ENCODE measurements at places on chromosomes 16 and 17.

GRCh38 chr16:1990351-1991134, 773 bp downstream of the SYNGR3 start:
- no peak for DNase-seq

- DNase-seq, result no peak
Observed at GRCh38 chr17:50816771-50817751, 18.3 kb upstream of the WFIKKN2 start.

DNA sequence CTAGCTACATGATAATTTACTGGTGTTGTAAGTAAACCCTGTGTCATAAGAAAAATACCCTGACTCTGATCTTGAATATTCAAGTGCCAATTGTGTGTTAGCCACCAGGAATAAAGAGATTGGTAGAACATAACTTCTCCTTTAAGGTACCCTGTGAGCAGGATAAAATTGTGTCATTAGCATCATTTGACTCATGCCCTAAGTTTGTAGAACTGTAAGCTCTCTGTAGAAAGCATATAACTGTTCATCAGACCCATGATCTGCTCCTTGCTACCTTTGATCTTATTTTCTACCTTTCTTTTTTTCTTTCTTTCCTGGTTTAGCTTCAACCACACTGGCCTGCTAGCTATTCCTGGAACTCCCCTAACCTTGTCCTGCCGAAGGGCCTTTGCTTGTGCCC, 35.8 kb downstream of the PTRH2 start:
- no peak for DNase-seq

DNA sequence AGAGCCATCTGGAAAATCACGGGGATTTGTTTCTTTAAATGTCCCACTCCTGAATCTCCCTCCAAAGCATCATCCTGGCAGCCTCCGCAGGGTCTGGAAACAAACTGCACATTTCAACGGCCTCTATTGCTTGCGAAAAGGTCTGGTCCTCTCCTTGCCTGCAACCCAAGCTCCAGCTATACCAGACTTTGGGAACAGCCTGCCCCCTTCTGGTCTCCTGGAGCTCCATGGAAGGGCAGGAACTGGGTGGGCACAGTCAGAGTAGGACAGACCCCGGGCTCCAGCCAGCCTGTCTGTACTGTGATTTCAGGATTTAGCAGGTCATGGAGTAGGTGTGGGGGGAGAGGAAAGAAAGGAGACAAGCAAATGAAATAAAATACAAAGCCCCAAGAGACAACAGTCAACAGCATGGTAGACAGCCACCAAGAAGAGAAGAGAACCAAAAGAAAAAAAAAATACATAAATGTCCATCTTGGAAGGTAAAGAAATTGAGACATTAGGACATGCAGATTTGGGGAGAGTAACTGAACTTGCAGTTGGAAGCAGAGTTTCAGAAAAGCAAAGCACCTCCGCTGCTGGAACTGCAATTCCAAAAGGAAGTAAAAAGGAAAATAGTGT, 2.7 kb downstream of the XYLT1 start:
- DNase-seq, result peak; percentile 79

DNA sequence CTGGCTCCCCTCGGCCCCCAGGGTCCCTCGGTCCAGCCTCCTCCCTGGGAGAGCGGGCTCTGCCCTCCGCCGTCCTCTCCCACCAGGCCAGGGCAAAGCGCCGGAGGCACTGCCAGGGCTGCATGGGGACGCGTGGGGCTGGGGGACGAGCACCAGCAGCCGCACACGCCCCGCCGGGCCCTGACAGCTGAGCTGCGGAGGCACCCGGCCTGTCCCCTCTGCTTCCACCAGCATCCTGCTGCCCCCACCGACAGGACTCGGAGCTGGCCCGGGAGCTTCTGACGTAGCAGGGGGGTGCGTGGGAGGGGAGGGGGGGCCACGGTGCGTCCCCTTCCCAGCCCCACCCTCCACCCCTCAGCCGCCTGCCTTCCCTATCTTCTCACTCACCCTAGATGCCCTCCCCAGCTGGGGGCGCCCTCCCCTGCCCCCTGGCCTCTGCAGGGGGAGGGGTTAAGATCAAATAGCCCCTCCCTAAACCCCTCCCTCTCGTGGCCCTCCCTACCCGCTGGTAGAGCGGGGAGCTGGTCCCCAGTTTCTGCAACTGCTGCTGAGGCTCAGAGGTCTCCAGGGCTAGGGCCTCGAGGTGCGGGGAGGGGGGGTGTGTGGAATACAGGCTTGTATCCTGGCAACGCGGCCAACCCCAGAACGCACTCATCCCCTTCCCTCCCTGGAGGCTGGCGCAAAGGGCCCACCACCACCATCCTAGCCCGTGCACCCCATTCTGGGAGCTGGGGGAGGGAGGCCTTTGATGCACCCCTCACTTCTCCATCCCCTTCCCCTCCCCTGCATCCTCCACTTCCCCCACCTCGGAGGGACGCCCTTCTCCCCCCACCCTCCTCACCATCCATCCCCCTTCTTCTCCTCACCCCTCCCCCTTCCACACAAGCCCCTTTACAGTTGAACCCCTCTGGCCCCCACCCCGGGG, 1.0 kb downstream of the SRCIN1 start:
- no peak for DNase-seq

GRCh38 chr16:30184891-30185682, 1.7 kb downstream of the CORO1A start:
- DNase-seq, result no peak

DNA sequence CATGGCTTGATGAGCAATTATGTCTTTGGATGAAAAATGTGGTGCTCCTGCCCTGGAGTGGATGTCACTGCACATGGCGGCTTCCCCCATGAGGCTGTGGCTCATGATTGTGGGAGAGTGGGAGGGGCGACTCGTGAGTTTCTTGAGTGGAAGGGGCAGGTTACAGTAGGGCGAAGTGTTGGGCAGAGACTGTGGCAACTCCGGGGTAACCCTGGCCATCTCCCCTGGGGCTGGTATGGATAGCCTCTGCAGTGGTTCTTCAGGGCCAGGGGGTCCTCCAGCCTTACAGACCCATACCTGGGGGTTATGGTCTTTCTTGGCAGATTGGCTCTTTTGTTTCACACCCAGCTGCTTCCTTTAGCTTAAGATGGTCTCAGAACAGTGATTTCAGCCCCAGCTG, 1.3 kb upstream of the TNS4 start:
- no peak for DNase-seq

DNA sequence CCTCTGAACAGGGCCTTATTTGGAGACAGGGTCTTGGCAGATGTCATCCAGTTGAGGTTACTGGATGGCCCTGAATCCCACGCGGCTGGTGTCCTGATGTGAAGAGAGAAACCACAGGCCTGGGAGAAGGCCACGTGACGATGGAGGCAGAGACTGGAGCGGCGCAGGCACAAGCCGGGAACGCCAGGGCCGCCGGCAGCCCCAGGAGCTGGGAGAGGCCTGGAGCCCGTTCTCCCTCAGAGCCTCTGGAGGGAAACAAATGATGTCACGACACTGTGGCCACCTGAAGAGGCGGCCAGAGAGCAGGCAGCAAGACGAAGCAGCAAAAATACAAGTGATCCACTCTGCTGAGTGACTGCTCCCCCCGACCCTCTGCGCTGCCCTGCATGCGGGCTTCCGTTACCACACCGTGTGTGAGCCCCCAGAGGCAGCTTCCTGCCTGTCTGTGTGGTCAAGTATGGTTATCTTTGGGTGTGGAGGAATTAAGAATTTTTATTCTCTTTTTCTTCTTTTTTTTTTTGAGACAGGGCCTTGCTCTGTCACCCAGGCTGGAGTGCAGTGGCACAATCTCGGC, 11.6 kb downstream of the CD7 start:
- DNase-seq, result no peak

GRCh38 chr17:14211246-14211645, 25.4 kb downstream of the CDRT15 start:
- DNase-seq, result no peak

DNA sequence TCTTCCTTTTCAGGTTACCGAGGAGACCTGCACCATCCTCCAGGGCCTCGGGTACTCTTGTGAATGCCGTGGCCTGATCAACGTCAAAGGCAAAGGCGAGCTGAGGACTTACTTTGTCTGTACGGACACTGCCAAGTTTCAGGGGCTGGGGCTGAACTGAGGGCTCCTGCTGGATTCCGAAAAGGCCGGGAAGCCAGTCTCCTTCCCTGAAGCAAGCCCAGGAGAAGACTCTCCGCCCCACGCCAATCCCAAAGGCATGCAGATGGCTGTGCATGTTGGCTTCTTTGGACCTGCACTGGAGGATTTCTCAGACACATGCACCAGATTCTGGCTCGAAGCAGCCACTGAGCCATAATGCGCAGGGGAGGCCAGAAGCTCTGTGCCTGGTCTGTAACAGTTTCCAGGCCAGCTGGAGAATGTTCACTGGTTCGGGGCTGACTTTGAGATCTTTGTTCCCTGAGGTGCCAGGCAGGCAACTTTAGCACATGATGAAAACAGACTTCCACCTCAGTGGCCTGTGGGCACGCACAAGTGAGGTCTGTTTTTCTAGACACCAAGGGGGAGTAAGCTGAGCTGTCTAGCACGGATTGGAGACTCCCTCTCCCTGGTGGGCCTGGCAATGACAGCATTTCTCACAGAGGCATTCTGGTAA, 49.1 kb downstream of the ADCY7 start:
- DNase-seq, result peak; percentile 70

DNA sequence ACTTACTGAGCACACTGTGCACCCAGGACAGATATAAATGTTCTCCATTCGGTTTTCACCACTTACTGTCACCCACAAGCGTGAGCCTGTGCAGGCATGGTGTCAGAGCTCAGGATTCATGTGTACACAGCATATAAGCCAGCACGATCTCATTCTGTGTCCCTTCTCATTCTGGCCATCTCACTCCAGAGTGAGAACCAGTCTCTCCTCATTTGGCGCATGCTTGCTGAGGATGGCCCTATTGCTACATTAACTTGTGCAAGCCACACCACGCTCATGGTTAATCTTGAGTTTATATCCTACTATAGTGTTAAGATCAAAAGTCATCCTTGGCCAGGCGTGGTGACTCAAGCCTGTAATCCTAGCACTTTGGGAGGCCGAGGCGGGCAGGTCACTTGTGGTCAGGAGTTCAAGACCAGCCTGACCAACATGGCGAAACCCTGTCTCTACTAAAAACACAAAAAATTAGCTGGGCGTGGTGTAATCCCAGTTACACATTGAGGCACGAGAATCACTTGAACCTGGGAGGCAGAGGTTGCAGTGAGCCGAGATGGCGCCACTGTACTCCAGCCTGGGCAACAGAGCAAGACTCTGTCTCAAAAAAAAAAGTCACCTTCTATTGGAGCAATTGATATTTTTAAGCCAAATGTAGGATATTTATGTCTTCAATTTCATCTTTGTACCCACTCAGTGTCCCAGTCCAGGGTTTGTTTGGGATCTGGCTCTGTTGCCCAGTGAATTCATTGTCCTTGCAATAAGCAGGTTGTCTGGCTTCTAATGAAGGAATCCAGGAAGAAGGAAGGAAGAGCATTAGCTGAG, 20.9 kb downstream of the SOCS1 start:
- DNase-seq, result no peak

GRCh38 chr16:75377729-75378386, 55.4 kb downstream of the CFDP1 start:
- no peak for DNase-seq

DNA sequence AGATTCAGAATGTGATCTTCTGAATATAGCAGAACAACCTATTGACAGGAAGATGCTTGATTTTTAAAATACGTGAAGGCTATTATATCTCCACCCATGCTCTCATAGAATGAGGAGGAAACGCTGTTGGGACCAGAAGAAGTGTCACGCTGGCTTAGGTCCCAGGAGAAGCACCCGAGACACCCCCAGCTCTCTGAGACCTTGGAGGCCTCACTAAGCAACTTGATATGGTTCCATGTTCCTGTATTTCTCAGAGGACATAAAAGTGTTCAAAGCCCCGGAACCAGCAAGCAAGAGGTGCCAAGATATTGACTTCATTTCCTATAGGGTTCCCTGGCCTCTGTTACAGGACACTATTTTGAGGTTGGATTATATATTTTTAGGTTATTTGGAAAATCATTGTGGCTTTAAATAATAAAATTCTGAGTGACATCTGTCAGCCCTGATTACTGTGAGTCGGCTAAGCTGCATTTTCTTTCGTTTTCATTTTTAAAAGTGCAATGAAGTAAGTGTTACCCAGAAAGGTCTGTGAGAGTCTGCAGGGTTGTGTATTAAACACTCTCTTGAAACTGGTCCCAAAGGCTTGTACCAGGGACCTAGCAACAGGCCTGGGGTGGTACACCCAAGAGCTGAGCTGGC, 400.0 kb downstream of the SOX9 start:
- no peak for DNase-seq

DNA sequence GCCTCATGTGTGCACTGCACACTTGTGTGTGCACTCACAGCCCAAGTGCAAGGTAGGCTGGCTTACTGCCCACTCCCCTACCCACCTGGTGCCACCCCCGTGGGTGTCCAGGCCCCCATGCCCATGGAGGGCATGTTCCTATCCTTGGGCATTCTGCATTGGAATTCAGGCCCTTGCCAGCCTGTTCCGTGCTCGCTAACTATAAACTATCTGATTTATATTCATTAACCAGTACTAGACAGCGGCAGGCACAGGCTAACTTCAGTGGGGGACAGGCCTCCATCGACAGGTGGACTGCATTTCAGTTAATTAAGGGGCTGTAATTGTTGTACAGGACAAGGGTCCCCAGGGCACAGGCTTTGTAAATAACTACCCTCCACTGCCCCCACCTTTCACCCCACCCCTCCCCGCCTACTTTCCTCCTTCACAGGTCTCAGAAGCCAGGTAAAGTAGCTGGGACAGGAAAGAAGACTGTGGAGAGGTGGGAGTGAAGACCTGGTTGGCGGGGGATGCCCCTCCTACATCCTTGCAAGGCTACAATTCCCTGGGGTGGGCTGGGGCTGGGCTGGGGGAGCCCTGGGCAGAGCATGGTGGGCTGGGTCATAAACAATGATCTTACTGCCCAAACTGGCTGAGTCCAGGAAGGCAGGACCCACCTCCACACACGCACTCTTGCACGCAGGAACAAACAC, 119.0 kb upstream of the LHX1 start:
- DNase-seq, result no peak

DNA sequence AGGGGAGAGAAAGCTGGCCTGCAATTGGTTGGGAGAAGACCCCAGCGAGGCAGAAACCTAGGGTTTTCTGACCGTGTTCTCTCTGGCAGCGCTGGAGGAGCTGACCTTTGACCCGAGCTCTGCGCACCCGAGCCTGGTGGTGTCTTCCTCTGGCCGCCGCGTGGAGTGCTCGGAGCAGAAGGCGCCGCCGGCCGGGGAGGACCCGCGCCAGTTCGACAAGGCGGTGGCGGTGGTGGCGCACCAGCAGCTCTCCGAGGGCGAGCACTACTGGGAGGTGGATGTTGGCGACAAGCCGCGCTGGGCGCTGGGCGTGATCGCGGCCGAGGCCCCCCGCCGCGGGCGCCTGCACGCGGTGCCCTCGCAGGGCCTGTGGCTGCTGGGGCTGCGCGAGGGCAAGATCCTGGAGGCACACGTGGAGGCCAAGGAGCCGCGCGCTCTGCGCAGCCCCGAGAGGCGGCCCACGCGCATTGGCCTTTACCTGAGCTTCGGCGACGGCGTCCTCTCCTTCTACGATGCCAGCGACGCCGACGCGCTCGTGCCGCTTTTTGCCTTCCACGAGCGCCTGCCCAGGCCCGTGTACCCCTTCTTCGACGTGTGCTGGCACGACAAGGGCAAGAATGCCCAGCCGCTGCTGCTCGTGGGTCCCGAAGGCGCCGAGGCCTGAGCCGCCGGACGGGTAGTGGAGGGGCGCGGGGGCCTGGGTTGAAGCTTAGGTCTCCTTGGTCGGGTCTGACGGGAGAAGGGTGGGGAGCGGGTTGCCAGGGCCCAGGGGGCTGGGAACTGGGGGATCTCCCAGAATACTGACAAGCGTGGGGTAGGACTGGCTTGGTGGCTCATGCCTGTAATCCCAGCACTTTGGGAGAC, 7.4 kb upstream of the PYDC1 start:
- no peak for DNase-seq
